Activated CD4-positive, alpha-beta T cell treated with anti-CD3 and anti-CD28 coated beads, Interleukin-2, amount 50 U/mL, for 1 hour (primary cell): ENCODE measurements at places on chromosomes 2 and 18.

GRCh38 chr2:61288070-61288841 is 126.3 kb downstream of the C2orf74 start:
- no peak for DNase-seq

DNA sequence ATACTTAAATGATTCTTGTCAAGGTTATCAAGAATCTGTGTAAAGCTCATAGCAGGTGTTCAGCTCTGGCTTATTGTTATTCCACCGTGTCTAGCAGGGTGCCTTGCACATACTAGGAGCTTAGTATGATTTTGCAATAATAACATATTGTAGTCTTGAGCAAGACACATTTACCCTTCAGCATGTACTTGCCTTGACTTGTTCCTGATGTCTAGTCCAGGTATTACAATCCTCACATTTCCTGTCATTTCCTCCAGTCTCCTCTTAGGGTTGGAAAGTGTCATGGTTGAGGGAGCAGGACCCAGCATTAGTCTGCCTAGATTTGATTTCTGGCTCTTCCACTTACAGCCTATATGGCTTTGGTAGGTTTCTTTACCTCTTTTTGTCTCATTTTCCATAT is 246.1 kb downstream of the RAD51AP2 start:
- DNase-seq = no peak

DNA sequence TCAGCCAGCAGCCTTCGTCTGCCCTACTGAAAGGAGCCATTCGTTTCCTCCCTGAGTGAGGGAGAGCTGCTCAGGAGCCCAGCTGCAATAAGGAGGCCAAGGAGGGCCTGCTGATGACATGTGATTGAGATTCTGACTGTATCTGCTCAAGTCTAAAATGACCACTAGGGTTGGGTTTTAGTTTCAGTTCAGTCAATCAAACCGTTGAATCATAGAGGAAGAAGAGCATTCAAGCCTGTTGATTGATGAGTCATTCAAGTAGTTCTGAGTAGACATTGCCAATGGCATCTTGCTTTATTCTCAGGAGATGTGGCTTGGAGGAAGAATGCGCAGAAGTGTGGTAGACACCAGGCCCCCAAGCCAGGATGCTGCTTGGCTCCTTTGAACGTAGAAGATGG is 19.9 kb upstream of the BCL2L11 start:
- no peak for DNase-seq

DNA sequence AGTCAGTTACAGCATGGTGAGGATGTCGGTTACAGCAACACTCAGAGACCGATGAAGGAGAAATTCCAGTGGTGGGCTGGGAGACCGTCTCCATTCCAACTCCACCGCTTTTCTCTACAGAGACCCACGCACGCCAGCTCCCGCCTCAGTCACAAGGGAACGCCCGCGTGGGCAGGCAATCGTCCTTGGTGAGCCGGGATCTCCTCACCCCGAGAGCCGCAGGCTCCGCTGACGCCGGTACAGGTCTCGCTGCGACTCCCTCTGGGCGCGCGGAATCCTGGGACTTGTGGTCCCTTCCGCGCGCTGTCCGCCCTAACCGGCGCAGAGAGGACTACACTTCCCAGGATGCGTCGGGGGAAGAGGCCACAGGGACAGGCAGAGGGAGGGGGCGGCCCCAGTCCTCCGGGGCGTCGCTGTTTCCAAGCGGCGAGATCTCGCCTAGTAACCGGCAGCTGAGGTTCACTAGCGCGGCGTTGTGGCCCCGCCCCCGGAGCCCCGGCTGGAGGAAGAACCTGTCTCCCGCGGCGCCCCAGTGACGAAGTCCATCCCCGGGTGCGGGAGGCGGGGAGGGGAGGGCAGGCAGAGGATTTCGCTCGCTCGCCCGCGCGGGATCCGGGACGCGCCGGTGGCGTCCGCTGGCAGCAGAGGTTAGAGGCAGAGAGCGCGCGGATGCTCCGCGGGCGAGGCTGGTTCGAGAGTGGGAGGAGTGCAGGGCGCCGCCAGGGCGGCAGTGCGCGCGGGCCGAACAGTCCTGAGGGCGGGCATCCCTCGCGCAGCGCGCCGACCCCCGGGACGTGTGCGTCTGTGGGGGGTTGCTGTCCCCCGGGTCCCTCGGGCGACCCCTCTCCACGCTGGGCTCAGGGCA is at the start of gene EML6:
TSS of gene EML6 (plus strand) at position 532 of the 865 bp plus-strand sequence. CDS start 1,400 bp downstream, outside the sequence.
- peak; percentile 98 for DNase-seq

DNA sequence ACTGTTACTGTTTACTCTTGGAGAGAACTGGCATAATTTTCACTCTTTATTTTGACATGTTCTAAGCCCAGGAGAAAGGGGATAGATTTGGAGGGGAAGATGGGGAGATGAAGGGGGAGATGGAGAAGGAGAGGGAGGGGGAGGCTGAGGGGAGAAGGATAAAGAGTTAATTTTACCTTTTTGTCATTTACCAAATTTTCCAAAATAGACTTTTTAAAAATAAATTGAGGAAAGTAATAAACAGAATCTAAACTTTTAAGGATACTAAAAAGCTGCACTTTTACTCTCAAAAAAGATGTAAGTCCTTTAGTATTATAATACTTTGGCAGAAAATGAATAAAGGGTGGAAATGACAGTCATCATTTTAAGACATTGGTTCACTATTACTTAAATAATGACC is 12.3 kb downstream of the MMADHC start:
- DNase-seq = no peak

DNA sequence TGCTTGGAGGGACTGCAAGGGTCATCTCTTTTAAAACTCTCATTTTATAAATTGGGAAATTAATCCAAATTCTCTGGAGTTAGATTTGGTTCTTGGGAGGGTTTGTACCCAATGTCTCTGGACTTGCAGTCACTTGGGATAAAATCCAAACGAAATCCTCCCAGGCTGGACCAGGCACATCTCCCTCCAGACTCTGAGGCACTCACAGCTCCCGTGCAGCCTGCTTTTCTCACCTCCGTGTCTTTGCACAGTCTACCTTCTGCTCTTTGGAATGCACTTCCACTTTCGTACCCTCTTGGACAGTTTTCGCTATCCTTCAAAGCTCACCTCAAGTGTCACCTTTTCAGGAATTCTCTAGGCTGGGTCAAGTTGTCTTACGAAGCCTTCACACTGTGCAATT is 166.3 kb downstream of the MYCN start:
- no peak for DNase-seq

- no peak for DNase-seq
Measured at GRCh38 chr2:99988599-99988998, 153.8 kb downstream of the AFF3 start.

GRCh38 chr2:189115126-189115525 is 64.4 kb downstream of the COL5A2 start:
- no peak for DNase-seq

GRCh38 chr2:65374999-65375398 is 57.4 kb downstream of the SPRED2 start:
- no peak for DNase-seq

DNA sequence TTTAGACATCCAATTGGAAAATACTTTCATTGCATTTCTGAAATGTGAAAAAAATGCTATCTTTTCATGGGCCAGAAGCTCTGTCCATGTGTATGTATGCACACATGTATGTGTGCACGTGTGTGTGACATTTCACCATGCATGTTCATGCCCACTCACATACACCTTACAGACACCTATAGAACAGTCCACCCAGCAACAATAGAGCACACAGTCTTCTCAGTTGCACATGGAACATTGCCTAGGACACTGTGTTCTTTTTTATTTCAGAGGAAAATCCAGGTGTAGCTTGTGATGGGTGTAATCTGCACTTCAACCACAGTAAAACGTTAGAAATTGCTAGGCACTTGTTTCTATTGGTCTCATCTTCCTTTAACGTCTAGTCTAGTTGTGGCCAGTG is 114.8 kb upstream of the RGPD4 start:
- DNase-seq = no peak

GRCh38 chr2:61620244-61621159 is 82.3 kb upstream of the XPO1 start:
- no peak for DNase-seq

- DNase-seq = no peak
Measured at GRCh38 chr2:88561646-88562388, 65.4 kb downstream of the EIF2AK3 start.

GRCh38 chr2:149587950-149588487 is 444 bp upstream of the MMADHC start:
- no peak for DNase-seq

DNA sequence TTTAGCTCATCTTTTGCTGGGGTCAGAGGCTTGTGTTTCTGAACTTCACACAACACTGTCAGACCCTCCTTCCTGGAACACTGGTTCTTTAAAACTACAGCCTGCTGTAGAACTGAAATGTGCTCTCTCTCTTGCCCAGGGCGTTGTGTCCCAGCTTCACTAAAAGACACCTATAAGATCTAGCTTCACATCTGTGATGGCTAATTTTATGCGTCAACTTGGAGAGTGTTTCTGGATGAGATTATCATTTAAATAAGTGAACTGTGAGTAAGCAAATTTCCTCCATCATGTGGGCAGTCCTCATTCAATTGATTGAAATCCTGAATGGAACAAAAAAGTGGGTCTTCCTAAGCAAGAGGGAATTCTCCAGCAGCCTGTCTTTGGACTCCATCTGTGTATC is 140.3 kb downstream of the OSR1 start:
- DNase-seq = no peak

DNA sequence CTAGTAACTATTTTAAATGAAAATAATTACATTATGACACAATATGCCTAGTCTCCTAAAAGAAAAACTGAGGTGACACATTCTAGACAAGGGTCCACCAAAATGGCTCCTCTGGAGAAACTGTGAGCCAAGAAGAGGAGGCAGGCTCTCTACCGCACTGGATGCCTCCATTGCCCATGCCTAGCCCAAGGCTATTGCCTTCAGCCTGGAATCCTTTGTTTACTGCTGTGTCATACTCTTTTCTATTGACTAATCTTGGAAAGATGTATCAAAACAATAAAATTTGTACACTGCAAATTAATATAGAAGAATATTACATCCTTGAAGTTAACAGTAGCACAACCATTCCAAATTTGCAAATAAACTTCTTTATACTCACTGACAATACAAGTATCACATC is 167.1 kb downstream of the RAB3GAP1 start:
- DNase-seq = no peak

- no peak for DNase-seq
Measured at GRCh38 chr18:8045884-8046281, 478.8 kb downstream of the PTPRM start.

GRCh38 chr2:197264332-197264731 is 46.2 kb downstream of the ANKRD44 start:
- DNase-seq = no peak

DNA sequence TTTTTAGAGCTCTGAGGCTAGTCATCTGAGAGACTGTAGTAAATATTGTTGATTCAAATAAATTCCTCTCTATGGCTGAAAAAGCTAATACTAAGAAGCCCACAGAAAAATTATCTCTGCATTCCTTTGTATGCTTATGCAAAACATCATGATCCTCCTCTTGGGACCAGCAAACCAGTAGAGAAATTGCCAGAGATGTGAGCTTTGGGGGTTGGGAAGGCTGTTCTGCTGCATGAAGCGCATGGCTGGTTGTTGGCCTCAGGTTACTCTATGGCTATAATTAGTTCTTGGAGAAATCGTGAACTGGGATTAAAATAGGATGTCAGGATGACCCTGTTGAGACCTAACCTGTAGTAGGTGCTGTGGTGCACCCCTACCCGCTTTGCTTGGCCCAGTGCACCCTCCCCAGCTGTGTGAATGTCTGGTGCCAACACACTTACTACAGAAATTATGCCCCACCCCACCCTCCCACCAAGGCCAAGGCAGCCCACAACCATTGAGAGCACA is 35.5 kb upstream of the C1D start:
- DNase-seq = no peak

DNA sequence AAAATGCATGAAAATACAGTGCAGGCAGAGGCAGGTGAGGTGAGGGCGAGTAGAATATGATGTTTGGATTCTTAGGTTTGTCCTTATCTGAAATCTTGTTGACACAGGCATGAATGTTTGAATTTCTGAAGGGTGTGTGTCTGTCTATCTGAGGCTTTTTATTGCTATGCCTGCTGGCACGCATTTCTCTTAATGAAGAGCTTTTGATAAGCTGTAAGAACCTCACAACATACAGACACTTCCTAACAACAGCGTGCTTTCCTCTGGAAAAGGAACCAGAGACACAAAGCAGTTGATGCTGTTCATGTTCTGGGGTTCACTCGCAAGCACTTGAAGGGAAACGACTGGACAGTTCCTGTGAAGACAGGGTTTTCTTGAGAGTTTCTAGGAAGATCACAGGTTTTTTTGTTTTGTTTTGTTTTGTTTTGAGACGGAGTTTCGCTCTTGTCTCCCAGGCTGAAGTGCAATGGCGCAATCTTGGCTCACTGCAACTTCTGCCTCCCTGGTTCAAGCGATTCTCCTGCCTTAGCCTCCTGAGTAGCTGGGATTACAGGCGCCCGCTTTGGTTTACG is 33.3 kb upstream of the CABLES1 start:
- no peak for DNase-seq

- no peak for DNase-seq
Measured at GRCh38 chr2:46056541-46056940, 240.7 kb upstream of the EPAS1 start.

DNA sequence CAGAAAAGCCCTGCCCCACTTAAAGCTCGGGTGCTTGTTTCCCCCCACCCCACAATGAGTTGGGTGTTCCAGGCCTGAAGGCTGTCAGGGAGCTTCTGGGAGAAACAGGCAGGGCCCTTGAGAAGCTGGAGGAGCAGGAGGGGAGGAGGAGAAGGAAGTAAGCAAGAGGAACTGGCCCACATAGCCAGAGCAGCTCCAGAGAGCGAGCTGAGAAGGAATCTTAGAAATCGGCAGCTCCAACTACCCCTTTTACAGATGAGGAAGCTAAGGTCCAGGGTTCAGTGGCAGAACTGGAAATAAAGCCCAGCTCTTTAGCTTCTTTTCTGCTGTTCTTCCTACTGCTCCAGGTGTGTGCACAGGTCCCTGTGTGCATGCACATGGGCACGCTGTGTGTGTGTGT is 12.7 kb upstream of the KCNK3 start:
- no peak for DNase-seq

GRCh38 chr2:105323111-105323510 is 6.4 kb downstream of the TGFBRAP1 start:
- no peak for DNase-seq

- DNase-seq = no peak
Measured at GRCh38 chr18:36441426-36442240, 144.1 kb downstream of the FHOD3 start.

GRCh38 chr18:57148263-57148662 is 1.4 kb downstream of the BOD1L2 start:
- DNase-seq = no peak

- DNase-seq = peak; percentile 20
Measured at GRCh38 chr2:84969511-84970209, 1.3 kb upstream of the KCMF1 start.

GRCh38 chr2:145287736-145288135 is 767.8 kb upstream of the ZEB2 start:
- DNase-seq = no peak

- DNase-seq = no peak
Measured at GRCh38 chr2:120348134-120348736, 2.3 kb downstream of the INHBB start.

- no peak for DNase-seq
Measured at GRCh38 chr2:203565076-203565475, 30.0 kb upstream of the RAPH1 start.
